ENCODE measurements at places on chromosomes 5 and 9. TPM values are rescaled to one million over a fixed set of nuclear protein-coding genes. Genes with fewer than 3 reads are reported as not detected.

- peak; percentile 77 for DNase-seq
Measured at GRCh38 chr9:38641985-38642864, 21.8 kb upstream of the ANKRD18A start.

DOK3 gene
- total RNA-seq = 0.76 TPM

GRCh38 chr5:151030379-151030778, 10.0 kb downstream of the GPX3 start:
- peak; percentile 22 for DNase-seq

DNA sequence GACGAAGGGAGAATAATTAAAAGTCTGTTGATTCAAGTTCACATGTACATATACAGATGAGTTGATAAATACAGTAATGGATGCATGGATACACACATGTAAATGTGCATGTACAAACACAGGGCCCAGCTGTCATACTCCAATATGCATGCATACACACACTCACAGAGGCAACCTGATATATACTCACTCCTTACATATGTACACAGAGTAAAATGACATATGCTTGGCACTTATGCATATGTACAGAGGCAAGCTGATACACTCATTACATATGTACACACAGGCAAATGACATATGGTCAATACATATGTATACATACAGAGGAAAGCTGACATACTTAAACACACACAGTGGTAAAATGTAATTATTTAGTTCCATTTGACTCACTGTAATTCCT, 7.2 kb upstream of the TMEFF1 start:
- DNase-seq = no peak

- DNase-seq = peak; percentile 68
Measured at GRCh38 chr5:168292786-168293696, 1.6 kb downstream of the WWC1 start.

GRCh38 chr9:121399126-121399882, 29.3 kb upstream of the STOM start:
- DNase-seq = no peak

- no peak for DNase-seq
Measured at GRCh38 chr9:126793686-126794417, 11.0 kb upstream of the ZBTB43 start.

- no peak for DNase-seq
Measured at GRCh38 chr9:27209034-27209433, 87.9 kb downstream of the EQTN start.

- DNase-seq = no peak
Measured at GRCh38 chr5:32387211-32387610, 57.3 kb downstream of the ZFR start.

GRCh38 chr5:130109152-130109551, 204.9 kb downstream of the CHSY3 start:
- DNase-seq = peak; percentile 24

GRCh38 chr9:19809422-19810269, 20.8 kb upstream of the SLC24A2 start:
- DNase-seq = no peak
